ENCODE measurements at places on chromosomes 12 and 14. TPM values are rescaled to one million over a fixed set of nuclear protein-coding genes. Genes with fewer than 3 reads are reported as not detected.

Gene POTEM
- total RNA-seq = not detected

Gene GDF3
- not detected for total RNA-seq

Gene TRIM9
- 0.63 TPM for total RNA-seq

Gene ZBTB42
- 5.3 TPM for total RNA-seq

Gene FAM90A1
- not detected for total RNA-seq

Gene ZNF384
- total RNA-seq = 71.9 TPM

Gene CAPZA3
- total RNA-seq = not detected

Gene CRIP2
- total RNA-seq = 0.31 TPM

Gene RAD51B
- total RNA-seq = 34.1 TPM

Gene BDKRB1
- total RNA-seq = not detected

Gene TAS2R13
- total RNA-seq = 1.1 TPM

Gene LBHD2
- total RNA-seq = not detected

Gene LRRC9
- not detected for total RNA-seq

Gene PIANP
- not detected for total RNA-seq

Gene RAPGEF3
- total RNA-seq = 0.24 TPM

Gene RHEBL1
- total RNA-seq = 9.5 TPM

Gene C12orf43
- total RNA-seq = 23.3 TPM

Gene PLEKHD1
- total RNA-seq = 0.13 TPM

Gene DPPA3
- not detected for total RNA-seq

Gene PRKD1
- total RNA-seq = not detected

Gene PZP
- total RNA-seq = not detected

Gene SDR39U1
- 47.6 TPM for total RNA-seq

Gene REM2
- total RNA-seq = 0.21 TPM

Gene CCDC177
- total RNA-seq = not detected

Gene SIX4
- total RNA-seq = 0.10 TPM

Gene PTCSC3
- total RNA-seq = not detected

Gene GYS2
- not detected for total RNA-seq

Gene AICDA
- total RNA-seq = not detected

Gene NPAS3
- total RNA-seq = not detected

Gene DLGAP5
- total RNA-seq = 112 TPM

Gene ESPL1
- 126 TPM for total RNA-seq

Gene AGAP2
- 68.6 TPM for total RNA-seq

Gene HCAR3
- total RNA-seq = not detected

Gene MYF6
- not detected for total RNA-seq

Gene HOXC9
- total RNA-seq = not detected

Gene RNASE8
- total RNA-seq = not detected

Gene YAF2
- 32.9 TPM for total RNA-seq

Gene DDX11
- 184 TPM for total RNA-seq

Gene NRXN3
- total RNA-seq = not detected

Gene CELA1
- not detected for total RNA-seq

Gene ADAMTS20
- not detected for total RNA-seq

Gene DENND5B
- 0.08 TPM for total RNA-seq

Gene WBP11
- 98.6 TPM for total RNA-seq

Gene SLC7A8
- total RNA-seq = 0.24 TPM

Gene PTHLH
- total RNA-seq = not detected

Gene FGD4
- total RNA-seq = 0.68 TPM

Gene STON2
- not detected for total RNA-seq

Gene NTN4
- not detected for total RNA-seq

Gene KLHL33
- total RNA-seq = 2.4 TPM

Gene PARP2
- total RNA-seq = 32.3 TPM

Gene TAS2R30
- total RNA-seq = 3.5 TPM

Gene KRT80
- not detected for total RNA-seq

Gene SLCO1B3
- not detected for total RNA-seq

Data from activated CD8-positive, alpha-beta T cell treated with anti-CD3 and anti-CD28 coated beads, Interleukin-2, amount 10 ng/mL, durations not matched to agents 7 days and 5 days (primary cell).